B cell (primary cell): ENCODE measurements at places on chromosomes 13 and 19. TPM values are rescaled to one million over a fixed set of nuclear protein-coding genes. Genes with fewer than 3 reads are reported as not detected.
A peak's percentile ranks its signal among the peaks of the same experiment; 100 is the strongest.

GRCh38 chr13:49669735-49670309 is 21.5 kb downstream of the EBPL start:
- no peak overlapping the region for H3K27ac ChIP-seq
- peaks cover 6% of the 10 kb centered on the region for H3K36me3 ChIP-seq
- peak; percentile 25 for DNase-seq
- no peaks in the 10 kb centered on the region for H3K4me1 ChIP-seq
- H3K27me3 ChIP-seq, result no peaks in the 10 kb centered on the region

GRCh38 chr13:20192158-20192835 is 441 bp downstream of the GJB2 start:
- peaks cover 27% of the 10 kb centered on the region for H3K4me1 ChIP-seq
- peak; percentile 48 for DNase-seq
- no peak overlapping the region for H3K27ac ChIP-seq
- no peaks in the 10 kb centered on the region for H3K36me3 ChIP-seq

DNA sequence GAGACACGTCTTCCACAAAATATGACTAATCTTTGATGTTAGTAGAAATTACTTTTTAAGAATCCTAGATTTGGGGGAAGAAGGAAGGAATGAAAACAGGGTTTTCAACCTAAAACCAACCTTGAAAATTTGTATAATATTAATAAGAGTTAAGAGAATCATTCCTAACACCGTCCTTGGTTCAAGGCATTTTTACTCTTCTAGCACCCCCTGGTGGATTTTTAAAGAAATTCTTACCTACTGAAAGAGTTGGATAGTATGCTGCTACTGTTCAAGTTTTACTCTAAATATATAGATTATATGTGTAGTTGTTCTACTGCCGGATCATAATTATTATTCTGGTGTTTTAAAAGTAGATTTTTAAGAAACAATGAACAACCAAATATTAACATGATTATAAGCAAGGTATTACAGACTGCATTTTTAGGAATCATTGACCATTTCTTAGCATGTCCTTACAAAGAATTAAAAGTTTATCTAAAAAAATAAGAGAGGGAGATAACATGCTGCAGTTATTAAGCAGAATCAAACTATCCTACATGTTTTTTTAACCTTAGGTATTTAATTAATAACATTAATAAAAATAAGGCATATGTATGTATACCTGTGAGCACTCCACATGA is 7.4 kb upstream of the SLITRK6 start:
- DNase-seq, result peak; percentile 9
- H3K27ac ChIP-seq, result no peak overlapping the region
- H3K27me3 ChIP-seq, result no peaks in the 10 kb centered on the region
- no peaks in the 10 kb centered on the region for H3K36me3 ChIP-seq

GRCh38 chr13:44840131-44840530 is 149.1 kb downstream of the NUFIP1 start:
- H3K27me3 ChIP-seq, result no peaks in the 10 kb centered on the region
- H3K36me3 ChIP-seq, result no peaks in the 10 kb centered on the region
- H3K27ac ChIP-seq, result no peak overlapping the region
- no peak overlapping the region for H3K4me3 ChIP-seq

Gene CGB1
- not detected in 2 replicates for total RNA-seq

- DNase-seq, result peak; percentile 87
- peak overlapping the region; percentile 100 for H3K27ac ChIP-seq
- no peaks in the 10 kb centered on the region for H3K27me3 ChIP-seq
These were observed 9.8 kb upstream of the CIRBP start for GRCh38 chr19:1259206-1259875.

Gene CNFN
- 4.0 and 4.1 TPM in 2 replicates for total RNA-seq

Gene ZSCAN1
- total RNA-seq, result not detected in 2 replicates

Gene LYPD5
- not detected in 2 replicates for total RNA-seq

Gene SLC27A5
- total RNA-seq, result 11.8 and 14.1 TPM in 2 replicates

DNA sequence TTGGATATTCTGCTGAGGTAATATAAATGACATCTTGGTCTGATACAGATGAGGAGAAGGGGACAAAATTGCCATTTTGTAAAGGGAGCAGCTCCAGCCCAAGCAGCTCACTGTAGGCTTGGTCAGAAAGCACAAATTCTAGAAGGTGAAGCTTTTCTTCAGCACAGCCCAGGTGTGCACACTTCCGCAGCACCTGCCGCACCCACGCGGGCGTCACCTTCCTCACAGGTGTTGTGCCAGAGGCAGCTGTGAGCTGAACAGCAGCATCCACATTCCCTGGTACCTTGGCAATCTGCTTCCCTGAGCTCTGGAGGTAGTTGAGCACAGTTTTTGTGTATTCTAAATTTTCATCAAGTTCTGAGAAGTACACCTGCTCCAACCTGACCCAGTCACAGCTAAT is 79.0 kb downstream of the SACS start:
- H3K4me1 ChIP-seq, result no peaks in the 10 kb centered on the region
- H3K36me3 ChIP-seq, result peaks cover 45% of the 10 kb centered on the region
- H3K27me3 ChIP-seq, result no peaks in the 10 kb centered on the region
- DNase-seq, result no peak
- H3K4me3 ChIP-seq, result no peak overlapping the region

Gene CYP2A7
- not detected in 2 replicates for total RNA-seq

DNA sequence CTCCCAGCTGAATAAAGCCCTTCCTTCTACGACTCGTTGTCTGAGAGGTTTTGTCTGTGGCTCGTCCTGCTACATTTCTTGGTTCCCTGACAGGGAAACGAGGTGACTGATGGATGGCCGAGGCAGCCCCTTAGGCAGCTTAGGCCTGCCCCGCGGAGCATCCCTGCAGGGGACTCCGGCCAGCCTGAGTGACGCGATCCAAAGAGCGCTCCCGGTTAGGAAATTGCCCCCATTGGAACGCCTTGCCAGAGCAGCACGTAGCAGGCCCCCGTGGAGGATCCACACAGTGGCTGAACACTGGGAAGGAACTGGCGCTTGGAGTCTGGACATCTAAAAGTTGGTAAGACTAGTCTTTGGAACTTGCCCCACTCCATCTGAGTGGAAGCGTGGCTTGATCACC is 296.8 kb upstream of the SGCG start:
- H3K4me3 ChIP-seq, result no peak overlapping the region
- no peak overlapping the region for H3K27ac ChIP-seq
- H3K4me1 ChIP-seq, result no peaks in the 10 kb centered on the region
- DNase-seq, result no peak

DNA sequence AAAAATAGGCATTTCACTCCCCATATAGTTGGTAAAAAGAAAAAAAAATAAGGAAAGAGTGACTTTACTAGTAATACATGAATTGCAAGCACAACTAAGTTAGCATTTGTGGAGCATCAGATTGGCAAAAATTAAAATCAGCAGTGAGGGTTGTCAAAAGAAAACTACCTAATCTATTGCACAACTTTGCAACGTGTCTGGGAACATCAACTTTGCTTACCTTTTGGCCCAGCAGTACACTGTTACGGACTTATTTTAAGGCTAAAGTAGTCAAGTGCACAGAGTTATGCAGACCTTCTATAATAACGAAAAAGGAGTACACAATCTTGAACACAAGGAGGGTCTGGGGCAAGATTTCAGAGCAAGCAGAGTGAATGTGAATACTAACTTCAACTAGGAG is 102.6 kb downstream of the MIPEP start:
- H3K27me3 ChIP-seq, result no peaks in the 10 kb centered on the region
- no peak overlapping the region for H3K4me3 ChIP-seq
- no peaks in the 10 kb centered on the region for H3K36me3 ChIP-seq

DNA sequence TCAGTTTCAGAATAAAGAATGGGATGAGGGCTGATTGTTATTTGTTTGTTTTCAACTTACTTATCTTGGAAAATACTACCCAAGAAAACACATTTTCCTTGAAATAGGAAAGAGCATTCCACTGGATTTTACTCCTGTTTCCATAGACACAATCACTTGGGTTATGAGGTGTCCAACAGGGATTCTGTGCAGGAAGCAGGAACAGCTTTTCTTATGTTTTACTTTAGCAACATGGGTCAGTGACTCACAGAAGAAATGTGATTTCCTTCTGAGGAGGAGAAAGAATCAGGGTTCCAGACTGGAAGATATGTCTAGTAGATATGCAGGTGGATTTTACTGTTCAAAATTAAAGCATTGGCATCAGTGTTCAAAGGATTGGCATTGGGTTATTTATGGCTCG is 180.8 kb upstream of the GPC6 start:
- H3K36me3 ChIP-seq, result no peaks in the 10 kb centered on the region
- DNase-seq, result no peak
- H3K4me1 ChIP-seq, result no peaks in the 10 kb centered on the region

GRCh38 chr19:49553451-49554271 is 25.9 kb downstream of the RCN3 start:
- H3K4me1 ChIP-seq, result no peaks in the 10 kb centered on the region
- no peak overlapping the region for H3K27ac ChIP-seq
- no peak overlapping the region for H3K4me3 ChIP-seq
- DNase-seq, result no peak
- no peaks in the 10 kb centered on the region for H3K27me3 ChIP-seq

Gene ZNF700
- total RNA-seq, result 34.9 and 40.5 TPM in 2 replicates

DNA sequence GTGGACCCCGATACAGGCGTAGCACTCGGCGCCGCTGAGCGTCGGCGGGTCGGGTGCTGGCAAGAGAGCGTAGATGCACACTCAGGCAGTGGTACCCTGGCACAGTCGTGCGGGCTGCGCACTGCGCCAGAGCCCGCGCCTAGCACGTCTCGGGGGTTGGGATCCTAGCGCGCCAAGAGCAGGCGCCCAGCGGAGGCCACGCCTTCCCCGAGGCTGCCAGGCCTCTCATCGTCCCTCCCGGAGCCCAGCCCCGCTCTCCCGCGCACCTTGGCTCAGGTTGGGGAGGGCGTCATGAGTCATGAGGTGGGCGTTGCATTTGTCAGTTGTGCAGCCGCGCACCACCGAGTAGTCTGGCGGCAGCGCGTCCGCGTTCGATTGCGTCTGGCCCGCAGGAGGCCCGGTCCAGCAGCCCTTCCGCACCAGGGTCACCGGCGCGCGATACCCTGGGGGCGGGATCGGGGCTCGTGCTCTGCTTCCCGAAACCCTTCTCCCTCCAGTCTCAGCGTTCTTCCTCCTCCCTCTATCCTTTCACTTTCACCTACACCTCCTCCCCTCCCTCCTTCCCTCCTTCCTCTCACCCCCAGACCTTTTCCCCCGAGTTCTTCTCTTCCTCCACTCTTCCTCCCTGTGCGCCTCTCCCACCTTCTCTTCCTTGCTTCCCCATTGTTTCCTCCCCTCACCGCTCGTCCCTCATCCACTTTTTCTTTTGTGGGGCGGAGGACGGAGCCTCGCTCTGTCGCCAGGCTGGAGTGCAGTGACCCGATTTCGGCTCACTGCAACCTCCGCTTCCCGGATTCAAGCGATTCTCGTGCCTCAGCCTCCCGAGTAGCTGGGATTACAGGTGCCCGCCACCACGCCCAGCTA is 3.5 kb downstream of the LYPD5 start:
- no peak overlapping the region for H3K4me3 ChIP-seq
- H3K4me1 ChIP-seq, result peaks cover 11% of the 10 kb centered on the region
- H3K27ac ChIP-seq, result no peak overlapping the region
- H3K27me3 ChIP-seq, result peaks cover 25% of the 10 kb centered on the region

Gene LRRC8E
- not detected in 2 replicates for total RNA-seq

Gene HTR2A
- not detected in 2 replicates for total RNA-seq

Gene GPR12
- not detected in 2 replicates for total RNA-seq

- DNase-seq, result peak; percentile 36
- no peaks in the 10 kb centered on the region for H3K36me3 ChIP-seq
- H3K4me1 ChIP-seq, result peaks cover 26% of the 10 kb centered on the region
- no peak overlapping the region for H3K4me3 ChIP-seq
These were observed 27.5 kb upstream of the KATNAL1 start for GRCh38 chr13:30334663-30335386.

Gene NBEA
- 10.3 and 10.7 TPM in 2 replicates for total RNA-seq

GRCh38 chr19:623974-624373 is 9.4 kb downstream of the POLRMT start:
- no peaks in the 10 kb centered on the region for H3K4me1 ChIP-seq
- no peaks in the 10 kb centered on the region for H3K27me3 ChIP-seq
- H3K4me3 ChIP-seq, result no peak overlapping the region
- no peak overlapping the region for H3K27ac ChIP-seq

Gene MPV17L2
- total RNA-seq, result 6.5 and 8.6 TPM in 2 replicates

GRCh38 chr19:29662604-29663404 is 2.5 kb upstream of the PLEKHF1 start:
- no peaks in the 10 kb centered on the region for H3K27me3 ChIP-seq
- H3K4me1 ChIP-seq, result peaks cover 30% of the 10 kb centered on the region
- no peak for DNase-seq
- H3K27ac ChIP-seq, result no peak overlapping the region
- H3K36me3 ChIP-seq, result no peaks in the 10 kb centered on the region
